ENCODE measurements at places on chromosomes 1 and 21.

DNA sequence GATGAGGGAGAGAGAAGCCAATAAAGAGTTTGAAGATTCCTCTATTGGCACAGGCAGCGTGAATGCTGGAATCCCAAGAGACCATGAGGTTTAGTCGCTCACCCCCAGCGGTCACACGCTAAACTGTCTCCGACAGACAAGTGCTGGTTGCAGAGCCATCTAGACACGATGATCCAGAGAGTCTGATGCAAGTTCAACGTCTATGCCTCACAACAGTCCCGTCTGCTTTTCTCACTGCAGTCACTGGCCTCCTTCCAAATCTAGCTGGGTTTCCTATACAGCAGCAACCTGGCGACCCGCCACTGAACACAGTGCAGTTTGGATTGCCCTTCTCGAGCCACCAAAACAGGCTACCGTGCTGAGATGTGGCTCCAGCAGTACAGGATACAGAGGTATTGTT, 98.6 kb upstream of the KRTAP19-8 start:
- DNase-seq = no peak

GRCh38 chr1:209150114-209150513, 433.4 kb upstream of the CAMK1G start:
- DNase-seq = no peak

GRCh38 chr1:193348769-193349535, 162.5 kb upstream of the B3GALT2 start:
- no peak for DNase-seq

DNA sequence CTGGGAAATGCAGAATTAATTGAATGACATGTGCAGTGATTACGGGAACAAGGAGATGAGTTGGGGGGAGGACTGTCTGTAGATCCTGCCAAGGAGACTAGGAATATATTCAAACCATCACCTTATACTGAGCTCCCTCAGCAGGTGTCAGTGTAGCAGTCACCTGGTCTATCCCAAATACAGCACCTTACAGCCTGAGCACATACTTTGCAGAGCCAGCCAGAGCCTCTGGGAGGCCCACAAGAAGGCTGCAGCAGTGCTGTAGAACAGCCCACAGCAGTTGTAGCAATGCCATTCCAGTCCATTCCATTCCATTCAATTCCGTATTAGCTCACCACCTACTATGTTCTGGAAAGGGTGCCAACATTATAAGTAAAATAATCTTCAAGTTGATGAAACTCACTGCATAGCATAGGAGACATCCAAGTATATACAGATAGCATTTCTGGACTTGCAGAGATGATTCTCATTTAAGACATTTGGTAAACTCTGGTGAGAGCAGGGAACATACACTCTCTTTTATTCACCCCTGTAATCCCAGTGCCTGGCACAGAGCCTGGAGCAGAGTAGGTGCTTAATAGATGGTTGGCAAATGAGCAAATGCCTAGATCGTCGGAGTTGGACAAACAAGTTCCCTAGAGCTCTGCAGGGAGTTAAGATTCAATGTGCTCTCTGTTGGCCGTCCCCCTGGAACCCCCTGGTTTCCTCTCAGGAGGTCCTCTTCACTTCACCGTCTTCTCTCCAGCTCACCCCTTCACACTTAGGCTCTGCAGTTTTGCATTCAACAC, 44.7 kb downstream of the KCNC4 start:
- no peak for DNase-seq

All from NCI-H1436 (cell line).